ENCODE measurements at places on chromosomes 1 and 21. TPM values are rescaled to one million over a fixed set of nuclear protein-coding genes. Genes with fewer than 3 reads are reported as not detected.

- DNase-seq: peak; percentile 77
Measured at GRCh38 chr1:115828101-115829022, 12.6 kb downstream of the NHLH2 start.

- DNase-seq: no peak
Measured at GRCh38 chr1:59556398-59556797, 258.4 kb upstream of the HOOK1 start.

DNA sequence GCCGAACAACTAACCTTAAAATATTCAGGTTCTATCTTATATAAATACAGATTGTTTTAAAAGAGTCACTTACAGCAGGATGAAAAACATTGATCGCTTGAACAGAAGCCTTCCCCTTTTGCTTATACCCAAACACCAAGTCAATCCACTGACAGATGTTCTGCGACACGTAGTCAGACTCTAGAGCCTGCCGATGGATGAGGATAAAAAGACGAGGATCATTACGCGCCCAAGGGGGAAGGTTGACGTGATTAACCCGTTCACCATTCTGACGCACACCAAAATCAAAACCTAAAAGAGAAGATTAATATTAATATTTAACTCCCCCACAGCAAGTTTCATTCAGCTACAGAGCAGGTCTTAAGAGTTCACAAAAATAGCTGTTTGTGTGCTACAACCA, 59.4 kb upstream of the GNG4 start:
- no peak for DNase-seq

The OR2L13 gene
- total RNA-seq: not detected

- DNase-seq: no peak
Measured at GRCh38 chr1:20298626-20299025, 8.0 kb downstream of the VWA5B1 start.

DNA sequence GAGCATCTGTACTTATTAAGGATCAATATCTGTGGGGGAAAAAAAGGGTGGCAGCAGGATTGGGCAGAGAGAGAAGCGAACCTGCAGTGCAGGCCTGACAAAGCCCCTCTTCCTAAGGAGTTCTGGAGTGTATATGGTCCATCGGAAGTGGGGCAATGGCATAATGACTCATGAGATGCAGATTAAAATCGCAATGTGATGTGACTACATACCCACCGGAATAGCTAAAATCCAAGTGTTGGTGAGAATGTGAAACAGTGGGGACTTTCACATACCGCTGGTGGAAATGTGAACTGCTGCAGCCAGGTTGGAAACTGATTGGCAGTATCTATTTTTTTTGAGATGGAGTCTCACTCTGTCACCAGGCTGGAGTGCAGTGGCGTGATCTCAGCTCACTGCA, 8.2 kb upstream of the CREG1 start:
- no peak for DNase-seq

DNA sequence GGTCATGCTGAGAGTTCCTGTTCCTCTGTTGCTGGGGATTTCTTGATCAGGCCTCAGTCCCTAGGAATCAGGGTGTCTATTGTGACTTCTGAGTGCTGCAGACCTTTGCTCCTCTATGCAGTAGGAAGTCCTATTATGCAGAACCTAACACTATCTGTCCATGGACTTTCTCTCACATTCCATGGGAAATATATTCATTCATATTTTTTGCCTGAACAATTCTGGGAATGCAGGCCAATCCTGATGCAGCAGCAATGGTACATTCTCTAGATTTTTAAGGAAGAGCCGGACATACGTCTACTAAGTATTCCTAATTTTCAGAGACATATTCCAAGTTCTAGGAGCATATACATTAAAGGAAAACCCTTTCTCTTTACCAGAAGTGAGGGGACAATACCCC, 61.1 kb upstream of the C1orf87 start:
- DNase-seq: no peak

DNA sequence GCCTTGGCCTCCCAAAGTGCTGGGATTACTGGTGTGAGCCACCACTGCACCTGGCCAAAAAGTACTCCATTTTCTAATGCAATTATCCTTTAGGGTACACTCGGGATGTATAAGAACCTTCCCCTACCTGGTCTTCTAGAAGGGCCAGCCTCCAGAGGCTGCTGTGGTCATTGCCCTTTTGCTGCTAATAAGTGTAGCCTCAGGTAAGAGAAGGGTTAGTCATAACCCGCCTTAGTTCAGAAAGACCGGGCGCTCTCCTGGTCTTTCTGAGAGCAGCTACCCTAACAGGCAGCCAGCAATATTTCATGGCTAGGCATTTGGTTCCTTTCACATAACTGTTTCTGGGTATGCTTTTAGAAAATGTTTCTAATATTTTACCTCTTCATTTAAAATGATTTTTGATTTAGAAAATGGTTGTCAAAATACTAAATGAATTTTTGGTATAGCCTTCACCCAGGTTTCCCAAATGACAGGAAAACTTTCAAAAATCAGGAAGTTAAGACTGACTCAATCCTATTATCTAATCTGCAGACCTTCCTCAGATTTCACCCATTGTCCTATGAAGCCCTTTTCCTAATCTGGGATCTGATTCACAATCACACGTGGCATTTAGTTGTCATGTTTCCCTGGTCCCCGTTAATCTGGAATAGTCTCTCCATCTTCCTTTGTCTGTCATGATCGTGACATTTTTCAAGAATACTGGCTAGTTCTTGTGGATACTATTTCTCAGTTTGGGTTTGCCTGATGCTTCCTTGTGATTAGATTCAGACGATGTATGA, 479.0 kb downstream of the SIPA1L2 start:
- DNase-seq: no peak

The OR2T35 gene
- total RNA-seq: not detected

- no peak for DNase-seq
Measured at GRCh38 chr1:162859191-162859590, 1.8 kb downstream of the CCDC190 start.

The OR2T33 gene
- total RNA-seq: not detected

DNA sequence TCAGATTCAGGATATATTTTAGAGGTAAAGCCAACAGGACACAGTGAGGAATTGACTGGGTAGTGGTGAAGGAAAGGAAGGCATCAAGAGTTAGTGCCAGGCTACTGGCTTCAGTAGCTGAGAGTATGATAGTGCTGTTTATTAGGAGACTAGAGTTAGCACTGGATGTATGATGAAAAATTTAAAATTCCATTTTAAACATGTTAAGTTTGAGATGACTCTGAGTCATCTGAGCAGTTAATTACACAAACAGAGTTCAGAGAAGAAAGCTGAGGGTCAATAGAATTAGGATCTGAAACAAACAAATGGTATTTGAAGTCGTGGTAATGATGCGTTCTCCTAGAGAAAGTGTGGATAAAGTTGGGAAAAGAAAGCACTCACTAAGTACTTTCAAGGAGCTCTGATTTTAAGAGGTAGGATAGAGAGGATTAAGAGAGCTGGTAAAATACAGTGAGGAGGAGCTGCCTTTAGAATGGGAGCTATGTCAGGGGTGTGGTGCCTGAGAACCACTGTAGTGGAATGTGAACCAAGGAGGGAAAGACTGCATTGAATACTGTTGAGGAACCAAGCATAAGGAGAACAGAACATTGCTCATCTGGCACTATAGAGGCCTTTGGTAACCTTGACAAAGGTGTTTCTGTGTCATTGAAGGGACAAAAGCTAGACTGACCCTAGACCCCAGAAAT, 21.7 kb upstream of the SHCBP1L start:
- DNase-seq: no peak

DNA sequence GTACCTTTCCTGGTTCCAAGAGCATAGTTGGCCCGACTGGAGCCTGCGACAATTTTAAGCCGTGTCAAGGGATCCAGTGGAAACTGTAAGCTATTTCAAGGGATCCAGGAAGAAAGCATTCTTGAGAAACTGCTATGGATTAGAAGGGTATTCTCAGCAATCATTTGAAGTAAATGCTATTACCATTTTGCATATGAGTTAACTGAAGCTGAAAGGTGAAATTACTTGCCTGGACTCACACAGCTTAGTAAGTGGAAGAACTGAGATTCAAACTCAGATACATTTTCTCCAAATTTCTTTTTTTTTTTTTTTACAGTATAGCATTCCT, 589 bp downstream of the ZNF684 start:
- no peak for DNase-seq

The OSCP1 gene
- 5.3 TPM for total RNA-seq

The FCN3 gene
- total RNA-seq: 20.7 TPM

The PTPN22 gene
- 0.43 TPM for total RNA-seq

- no peak for DNase-seq
Measured at GRCh38 chr1:111821121-111821745, 65.5 kb downstream of the DDX20 start.

The SPRR2D gene
- not detected for total RNA-seq

The TSPAN2 gene
- 10.3 TPM for total RNA-seq

The DCST1 gene
- total RNA-seq: not detected

DNA sequence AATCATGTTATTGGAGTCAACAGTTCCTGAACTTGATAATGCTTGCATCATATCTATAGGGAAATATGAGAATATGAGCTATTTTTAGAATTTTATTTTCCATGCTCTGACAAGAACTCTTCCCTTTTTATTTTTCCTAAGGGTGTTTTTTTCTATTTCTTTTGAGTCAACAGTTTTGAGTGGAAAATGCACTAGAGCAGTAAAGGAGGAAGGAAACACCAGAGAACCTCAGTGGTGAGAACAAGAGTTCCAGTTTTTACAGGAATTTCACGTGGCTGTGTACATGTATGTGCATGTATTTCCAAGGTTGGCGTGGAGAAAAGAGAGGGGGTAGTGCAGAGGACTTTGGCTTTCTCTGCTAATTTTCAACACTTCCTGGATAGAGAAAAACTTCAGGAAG, 63.6 kb upstream of the TNFSF18 start:
- DNase-seq: no peak

DNA sequence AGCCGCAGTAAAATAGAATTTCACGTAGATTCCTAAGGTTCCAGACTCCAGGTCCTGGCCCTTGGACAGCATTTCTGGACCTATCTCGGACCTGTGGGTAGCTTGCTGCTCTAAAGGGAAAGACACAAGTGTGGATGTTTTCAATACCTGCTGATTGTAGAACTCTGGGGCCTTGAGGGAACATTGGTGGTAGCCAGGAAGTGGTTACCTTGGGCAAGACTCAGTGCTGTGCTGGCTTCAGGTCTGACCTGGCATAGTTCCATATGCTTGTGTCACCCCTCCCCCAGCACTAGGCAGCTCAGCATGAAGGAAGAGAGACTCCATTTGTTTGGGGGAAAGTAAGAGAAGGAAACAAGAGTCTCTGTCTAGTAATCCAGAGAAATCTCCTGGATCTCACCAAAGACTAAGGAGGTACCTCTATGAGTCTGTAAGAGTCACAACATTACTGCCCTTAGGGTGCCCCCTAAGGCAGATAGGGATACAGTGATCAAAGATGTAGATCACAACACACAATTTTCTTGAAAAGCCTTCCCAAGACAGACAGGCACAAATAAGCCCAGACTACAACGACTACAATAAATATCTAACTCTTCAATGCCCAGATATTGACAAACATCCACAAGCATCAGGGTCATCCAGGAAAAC, 398.8 kb downstream of the TGFB2 start:
- no peak for DNase-seq

DNA sequence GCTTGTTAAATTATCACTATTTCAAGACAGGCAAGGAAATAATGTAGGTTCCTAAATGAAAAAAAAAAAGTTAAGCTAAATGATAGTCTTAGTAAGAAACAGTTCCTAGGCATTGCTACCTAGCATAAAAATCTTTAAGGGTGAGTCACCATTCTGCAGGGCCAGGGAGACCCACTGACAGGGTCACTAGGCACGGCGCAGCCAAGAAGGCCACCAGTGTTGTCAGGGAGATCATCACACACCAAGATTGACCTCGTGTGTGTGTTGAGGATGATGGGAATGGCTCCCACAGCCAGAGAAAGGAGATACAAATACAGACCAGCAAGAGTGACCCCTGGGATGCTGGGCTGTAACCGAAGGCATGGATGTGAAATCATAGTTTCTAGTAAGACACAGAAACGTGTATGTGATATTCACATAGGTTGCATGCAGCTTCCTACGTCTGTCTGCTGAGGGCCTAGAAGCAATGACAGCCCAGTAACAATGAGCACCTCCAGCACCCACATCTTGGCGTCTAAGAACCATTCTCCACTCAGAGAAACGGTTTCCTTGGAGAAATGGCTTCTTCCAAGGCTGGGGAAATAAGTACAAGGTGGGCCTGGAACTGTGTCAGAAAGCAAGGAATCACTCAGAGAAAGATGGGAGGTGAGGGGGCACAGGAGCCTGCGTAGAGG, 29.1 kb downstream of the RIPK4 start:
- DNase-seq: no peak

The MIXL1 gene
- not detected for total RNA-seq

DNA sequence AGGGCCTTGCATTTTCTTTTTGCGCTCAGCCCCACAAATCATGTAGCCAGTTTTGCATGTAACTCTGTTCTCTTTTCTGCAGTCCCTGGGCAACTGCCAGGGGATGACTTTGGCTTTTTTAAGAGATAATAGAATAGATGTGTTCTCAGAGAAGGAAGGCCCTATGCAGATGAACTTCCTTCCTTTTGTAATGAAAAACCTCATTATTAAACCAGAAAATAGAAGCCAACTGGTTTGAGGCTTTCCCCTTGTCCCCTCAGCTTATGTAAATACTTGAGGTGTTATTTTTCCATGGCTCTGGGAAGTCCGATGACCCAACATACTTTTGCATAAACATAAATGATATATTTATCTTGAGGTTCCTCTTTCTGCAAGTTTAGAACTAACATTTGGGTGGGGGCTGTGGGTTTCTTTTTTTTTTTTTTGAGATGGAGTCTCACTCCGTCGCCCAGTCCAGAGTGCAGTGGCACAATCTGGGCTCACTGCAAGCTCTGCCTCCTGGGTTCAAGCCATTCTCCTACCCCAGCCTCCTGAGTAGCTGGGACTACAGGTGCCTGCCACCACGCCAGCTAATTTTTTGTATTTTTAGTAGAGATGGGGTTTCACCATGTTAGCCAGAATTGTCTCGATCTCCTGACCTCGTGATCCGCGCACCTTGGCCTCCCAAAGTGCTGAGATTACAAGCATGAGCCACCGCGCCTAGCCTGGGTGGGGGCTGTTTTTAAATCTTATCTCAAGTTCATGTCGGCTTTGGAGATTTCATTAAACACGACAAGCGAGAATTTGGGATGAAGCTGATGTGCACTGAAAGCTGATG, 14.4 kb upstream of the FCRL5 start:
- DNase-seq: no peak

- DNase-seq: no peak
Measured at GRCh38 chr1:171195767-171196166, 10.7 kb downstream of the FMO2 start.

The ZBTB8A gene
- 2.8 TPM for total RNA-seq

The ALX3 gene
- not detected for total RNA-seq

Data from Right ventricle myocardium inferior (tissue), 1 donor.